ENCODE measurements at places on chromosomes 13 and 19.
A peak's percentile ranks its signal among the peaks of the same experiment; 100 is the strongest.

DNA sequence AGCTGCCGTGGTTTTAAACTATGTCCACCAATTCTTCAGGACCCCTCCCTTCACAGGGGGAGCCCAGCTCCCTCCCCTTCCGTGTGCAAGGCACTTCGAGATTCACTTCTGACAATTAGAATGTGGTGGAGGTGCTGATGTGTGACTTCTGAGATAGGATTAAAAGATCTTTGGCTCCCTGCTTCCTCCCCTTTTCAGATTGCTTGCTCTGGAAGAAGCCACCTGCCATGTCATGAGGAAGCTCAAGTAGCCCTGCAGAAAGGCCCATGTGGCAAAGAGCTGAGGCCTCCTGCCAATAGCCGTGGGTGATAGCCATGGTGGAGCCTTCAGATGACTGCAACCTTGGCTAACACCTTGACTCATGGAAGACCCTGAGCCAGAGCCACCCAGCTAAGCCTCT, 204.9 kb downstream of the COL4A1 start:
- DNase-seq: no peak

GRCh38 chr19:56639217-56639616, 3.7 kb upstream of the SMIM17 start:
- no peak for DNase-seq

- DNase-seq: no peak
Observed at GRCh38 chr13:79492313-79492798, 11.4 kb downstream of the NDFIP2 start.

- peak; percentile 34 for DNase-seq
Observed at GRCh38 chr19:3243819-3244700, 19.6 kb downstream of the CELF5 start.

- no peak for DNase-seq
Observed at GRCh38 chr13:99406799-99407201, 94.5 kb upstream of the TM9SF2 start.

Data from Calu3 (cell line).